ENCODE measurements at places on chromosomes 4 and X.

DNA sequence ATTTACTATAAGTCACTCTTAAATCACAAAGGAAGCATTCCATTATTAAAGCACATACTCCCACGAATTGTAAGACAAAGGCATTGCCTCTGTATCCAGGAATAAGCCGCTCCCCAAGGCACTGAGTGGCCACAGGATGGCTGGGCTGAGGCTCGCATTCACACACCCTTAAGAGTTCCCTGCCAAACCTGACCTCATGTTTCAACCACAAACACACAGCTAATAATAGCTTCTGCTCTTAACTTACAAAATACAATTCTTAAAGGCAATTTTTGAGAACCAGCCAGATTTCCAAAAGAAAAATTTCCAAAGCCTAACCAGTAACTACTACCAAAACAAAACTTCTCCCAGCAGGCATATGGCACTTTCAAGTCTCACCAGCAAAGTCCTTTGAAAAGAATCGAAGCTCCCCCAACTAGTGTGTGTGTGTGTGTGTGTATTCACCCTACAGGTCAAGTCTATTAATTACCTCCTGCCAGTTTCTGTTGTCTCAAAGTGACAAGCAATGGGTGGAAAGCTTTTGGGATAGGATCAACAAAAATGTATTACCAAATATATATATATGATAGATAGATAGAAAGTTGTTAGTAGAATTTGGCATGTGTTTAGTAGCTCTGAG is 36.0 kb downstream of the ARHGAP6 start:
- DNase-seq = peak; percentile 30

GRCh38 chr4:17085416-17085815 is 187.0 kb upstream of the LDB2 start:
- DNase-seq = no peak

DNA sequence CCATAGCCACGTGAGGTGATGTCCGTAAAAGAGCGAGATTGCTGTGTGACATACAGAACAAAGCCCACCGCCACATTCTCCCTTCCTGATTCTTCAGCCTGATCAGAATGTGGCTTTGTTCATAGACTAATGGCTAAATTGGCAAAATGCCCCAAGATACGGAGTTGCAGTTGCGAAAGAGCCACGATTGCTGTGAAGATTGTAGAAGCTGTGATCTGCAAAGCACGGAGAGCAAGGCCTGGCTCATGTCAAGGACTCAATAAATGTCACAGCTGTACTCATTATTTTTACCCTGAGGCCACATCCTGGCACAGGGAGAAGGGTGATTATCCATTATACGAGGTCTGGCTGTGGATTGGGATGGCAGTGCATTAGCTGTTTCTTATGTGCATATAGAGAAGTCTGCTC is 34.2 kb downstream of the ARSD start:
- DNase-seq = peak; percentile 38

DNA sequence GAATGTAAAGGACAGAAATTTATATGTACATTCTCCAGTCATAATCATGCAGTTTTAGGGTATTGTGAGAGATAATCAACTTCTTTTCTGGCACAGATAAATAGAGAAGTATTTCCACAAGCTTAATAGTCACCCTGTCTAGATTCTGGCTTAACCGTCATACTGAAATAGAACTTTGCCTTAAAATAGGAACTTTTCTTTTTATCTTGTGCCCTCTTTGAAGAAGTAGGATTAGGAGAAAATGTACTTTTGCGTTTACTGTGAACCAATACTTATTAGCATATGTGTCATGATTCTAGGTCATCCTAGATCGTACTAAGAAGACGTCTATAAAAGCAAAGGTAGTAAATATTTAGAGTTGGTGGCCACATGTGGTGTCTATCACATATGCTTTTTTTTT is 95.4 kb downstream of the NFKB1 start:
- DNase-seq = no peak

- DNase-seq = no peak
Measured at GRCh38 chr4:86218746-86219473, 140.9 kb downstream of the MAPK10 start.

GRCh38 chr4:153529646-153530045 is 63.5 kb downstream of the TMEM131L start:
- DNase-seq = no peak

DNA sequence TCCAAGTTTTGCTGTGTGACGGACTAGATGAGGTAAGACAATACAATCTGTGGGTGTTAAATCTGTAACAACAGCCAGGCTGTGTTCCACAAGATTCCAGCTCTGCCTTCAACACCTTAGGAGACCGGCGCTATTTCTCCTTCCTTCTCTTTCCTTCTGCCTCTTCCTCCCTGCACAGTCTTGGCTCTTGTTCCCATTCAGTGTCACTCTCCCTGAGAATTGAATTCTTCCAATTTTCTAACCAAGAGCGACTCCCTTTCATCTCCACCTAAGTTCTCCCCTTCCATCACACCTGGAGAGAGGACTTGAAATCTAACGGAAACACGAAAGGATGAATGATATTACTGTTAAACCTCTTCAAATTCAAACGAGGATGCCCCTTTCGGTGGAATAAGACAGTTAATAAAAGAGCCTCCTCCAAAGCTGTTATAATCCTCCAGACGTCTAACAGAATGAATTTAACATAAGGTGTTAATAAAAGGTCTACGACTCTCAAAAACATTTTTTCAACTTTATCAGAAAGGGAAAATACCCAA is 2.7 kb downstream of the EPHA5 start:
- no peak for DNase-seq

DNA sequence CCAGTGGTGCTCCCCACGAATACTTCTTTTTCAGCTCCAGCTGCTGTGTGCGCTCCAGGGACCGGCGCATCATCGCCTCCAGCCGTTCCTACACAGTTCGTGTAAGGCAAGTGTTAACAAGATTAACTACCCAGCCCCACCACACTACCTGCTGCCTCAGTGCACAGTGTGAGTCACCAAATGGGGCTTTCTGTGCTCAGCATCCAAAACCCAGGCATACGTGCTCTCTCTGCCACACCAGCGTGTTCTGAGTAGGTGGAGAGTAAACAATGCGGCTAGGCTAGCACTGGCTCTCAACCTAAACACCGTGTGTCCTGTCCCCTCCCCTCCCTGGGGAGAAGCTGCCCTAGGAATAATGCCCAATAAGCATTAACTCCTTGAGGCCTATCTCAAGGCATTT is 60.0 kb downstream of the MAP7D2 start:
- DNase-seq = no peak

DNA sequence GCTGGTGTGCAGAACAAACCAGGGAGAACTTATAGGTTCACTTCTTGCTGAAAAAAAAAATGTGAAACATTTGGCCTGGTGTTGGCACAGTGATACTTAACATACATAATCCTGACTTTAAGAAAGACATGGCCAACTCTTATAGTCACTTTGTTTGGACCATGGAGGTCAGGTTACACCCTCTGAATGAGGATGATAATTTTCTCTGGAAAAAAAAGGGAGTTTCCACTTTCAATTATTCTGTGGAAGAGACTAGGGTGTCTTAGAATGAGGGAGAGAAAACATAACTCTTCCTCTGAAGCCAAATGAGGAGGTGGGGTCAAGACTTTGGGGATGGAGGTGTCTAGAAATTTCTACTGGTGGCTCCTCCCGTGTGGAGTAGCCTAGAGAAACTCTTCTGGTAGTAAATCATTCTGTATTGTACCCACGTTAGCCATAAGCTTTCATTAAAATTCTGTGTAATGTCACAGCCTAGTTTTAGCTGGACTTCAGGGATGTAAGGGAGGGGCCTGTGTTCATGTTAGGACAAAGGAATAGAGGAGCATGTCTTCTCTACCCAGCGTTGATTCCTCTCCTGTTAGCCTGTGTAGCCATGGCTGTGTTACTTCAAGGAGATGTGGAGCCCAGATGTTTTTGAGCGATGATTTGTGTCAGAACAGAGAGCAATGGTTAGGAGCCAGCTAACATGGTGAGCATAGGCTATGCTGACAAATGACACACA is 328.3 kb downstream of the GPAT3 start:
- DNase-seq = no peak

DNA sequence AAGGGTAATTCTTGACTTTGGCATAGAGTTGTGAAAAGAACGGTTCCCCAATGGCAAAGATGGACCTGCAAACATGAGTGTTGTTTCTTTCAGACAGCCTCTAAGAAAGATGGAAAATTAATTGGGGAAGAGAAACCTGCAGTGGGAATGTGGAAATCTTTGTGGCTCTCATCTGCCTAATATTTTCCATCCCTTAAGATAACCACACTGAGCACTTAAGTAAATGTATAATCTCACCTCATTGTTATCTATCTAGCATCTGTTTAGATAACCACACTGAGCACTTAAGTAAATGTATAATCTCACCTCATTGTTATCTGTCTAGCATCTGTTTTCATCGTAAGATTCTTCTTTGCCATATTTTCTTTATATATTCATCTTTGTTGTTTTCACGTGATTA is 149.3 kb downstream of the NWD2 start:
- no peak for DNase-seq

GRCh38 chr4:5957076-5957475 is 61.2 kb downstream of the C4orf50 start:
- no peak for DNase-seq

- DNase-seq = no peak
Measured at GRCh38 chr4:16292585-16292984, 66.3 kb upstream of the TAPT1 start.

DNA sequence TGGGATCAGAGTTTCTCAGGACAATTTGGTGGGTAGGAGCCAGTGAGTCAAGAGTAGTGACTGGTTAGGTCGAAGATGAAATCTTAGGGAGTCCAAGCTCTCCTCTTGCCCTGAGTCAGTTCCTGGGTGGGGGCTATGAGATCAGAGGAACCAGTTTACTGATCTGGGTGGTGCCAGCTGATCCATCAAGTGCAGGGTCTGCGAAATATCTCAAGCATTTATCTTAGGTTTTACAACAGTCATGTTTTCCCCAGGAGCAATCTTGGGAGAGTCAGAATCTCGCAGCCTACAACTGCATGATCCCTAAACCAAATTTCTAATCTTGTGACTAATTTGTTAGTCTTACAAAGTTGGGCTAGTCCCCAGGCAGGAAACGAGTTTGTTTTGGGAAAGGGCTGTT is 1833.2 kb upstream of the PCDH7 start:
- DNase-seq = no peak

DNA sequence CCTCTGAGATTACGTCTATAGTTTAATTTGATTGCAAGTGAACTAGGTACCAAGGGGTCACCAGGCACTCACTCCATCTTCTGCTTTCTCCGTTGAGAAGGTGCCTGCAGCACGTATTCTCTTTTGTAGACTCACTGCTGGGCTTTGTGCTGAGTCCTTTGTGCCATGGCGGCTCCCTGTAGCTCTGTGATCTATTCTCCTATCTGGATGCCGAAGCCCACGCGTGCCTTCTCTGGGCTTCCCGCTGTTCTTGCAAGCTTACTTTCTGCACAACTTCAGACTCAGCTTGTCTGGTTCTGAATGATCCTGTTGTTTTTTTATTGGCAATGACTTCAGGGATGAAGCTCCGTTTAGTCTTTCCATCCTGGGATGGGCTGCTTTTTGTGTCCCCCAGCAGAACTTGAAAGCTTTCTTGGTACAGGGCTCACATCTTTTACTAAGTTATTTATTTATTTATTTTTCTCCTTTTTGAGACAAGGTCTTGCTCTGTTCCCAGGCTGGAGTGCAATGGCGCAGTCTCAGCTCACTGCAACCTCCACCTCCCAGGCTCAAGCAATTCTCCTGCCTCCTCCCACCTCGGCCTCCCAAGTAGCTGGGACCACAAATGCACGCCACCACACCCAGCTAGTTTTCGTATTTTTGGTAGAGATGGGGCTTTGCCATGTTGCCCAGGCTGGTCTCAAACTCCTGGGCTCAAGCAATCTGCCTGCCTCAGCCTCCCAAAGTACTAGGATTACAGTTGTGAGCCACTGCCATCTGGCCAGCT is 100.9 kb upstream of the NKX1-1 start:
- DNase-seq = no peak

DNA sequence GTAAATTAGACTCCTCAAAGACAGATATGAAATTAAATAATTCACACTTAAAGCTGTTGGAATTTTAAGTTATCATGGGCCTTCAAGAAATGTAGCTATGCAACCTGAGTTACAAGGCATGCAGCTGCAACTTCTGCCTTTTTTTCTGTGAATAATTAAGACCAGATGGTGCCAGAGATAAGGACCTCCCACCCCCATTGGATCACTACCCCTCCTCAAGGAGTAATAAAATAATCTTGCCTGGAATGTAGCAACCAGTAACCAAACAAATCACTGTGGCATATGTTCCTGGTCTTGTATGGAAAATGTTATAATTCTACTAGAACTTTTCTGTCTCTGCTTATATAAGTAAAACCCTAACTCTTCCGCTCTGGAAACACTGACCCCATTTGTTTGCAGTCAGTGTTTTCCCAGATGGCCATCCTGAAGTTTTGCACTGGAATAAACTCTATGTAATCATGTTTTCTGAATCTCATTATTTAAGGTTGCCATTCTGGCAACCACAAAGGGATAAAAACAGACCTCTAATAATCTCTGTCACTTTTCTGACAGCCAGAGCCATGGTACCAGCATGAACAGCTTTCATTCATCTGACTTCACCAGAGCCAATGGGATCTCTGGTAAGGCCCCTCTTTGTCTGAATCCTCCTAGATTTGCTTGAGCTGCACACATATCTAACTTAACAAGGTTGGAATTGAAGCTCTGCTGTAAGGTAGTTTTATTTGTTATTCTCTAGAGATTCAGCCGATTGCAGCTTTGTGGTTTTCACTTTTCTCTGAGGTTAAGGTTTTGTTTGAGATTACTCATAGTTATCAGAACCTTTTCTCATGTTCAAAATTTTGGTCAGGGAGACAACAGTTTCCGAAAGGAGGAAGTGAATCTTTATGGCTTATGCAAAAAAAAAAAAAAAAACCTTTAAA is 274.6 kb downstream of the NAF1 start:
- no peak for DNase-seq

DNA sequence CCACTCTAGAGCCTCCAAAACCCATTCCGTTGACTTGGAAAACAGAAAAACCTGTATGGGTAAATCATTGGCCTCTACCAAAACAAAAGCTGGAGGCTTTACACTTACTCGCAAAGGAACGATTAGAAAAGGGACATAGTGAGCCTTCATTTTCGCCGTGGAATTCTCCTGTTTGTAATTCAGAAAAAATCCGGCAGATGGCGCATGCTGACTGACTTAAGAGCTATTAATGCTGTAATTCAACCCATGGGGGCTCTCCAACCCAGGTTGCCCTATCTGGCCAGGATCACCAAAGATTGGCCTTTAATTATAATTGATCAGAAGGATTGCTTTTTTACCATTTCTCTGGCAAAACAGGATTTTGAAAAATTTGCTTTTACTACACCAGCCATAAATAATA is 60.8 kb downstream of the ZNF732 start:
- peak; percentile 32 for DNase-seq

- peak; percentile 12 for DNase-seq
Measured at GRCh38 chrX:19174401-19175025, 52.2 kb upstream of the ADGRG2 start.

Data from cardiac muscle cell (in vitro differentiated cells and primary cell).